Spinal cord (tissue), 10 donors: ENCODE measurements at places on chromosomes 7 and 10. TPM values are rescaled to one million over a fixed set of nuclear protein-coding genes. Genes with fewer than 3 reads are reported as not detected.

The CCL26 gene
- not detected for total RNA-seq

The OR9A2 gene
- 0.28 TPM for total RNA-seq

The SLC26A3 gene
- not detected for total RNA-seq

The FAM131B gene
- total RNA-seq: 26.7 TPM

The TRPV5 gene
- not detected for total RNA-seq
